Renal cortical epithelial cell (primary cell): ENCODE measurements at places on chromosomes 2 and 18.

DNA sequence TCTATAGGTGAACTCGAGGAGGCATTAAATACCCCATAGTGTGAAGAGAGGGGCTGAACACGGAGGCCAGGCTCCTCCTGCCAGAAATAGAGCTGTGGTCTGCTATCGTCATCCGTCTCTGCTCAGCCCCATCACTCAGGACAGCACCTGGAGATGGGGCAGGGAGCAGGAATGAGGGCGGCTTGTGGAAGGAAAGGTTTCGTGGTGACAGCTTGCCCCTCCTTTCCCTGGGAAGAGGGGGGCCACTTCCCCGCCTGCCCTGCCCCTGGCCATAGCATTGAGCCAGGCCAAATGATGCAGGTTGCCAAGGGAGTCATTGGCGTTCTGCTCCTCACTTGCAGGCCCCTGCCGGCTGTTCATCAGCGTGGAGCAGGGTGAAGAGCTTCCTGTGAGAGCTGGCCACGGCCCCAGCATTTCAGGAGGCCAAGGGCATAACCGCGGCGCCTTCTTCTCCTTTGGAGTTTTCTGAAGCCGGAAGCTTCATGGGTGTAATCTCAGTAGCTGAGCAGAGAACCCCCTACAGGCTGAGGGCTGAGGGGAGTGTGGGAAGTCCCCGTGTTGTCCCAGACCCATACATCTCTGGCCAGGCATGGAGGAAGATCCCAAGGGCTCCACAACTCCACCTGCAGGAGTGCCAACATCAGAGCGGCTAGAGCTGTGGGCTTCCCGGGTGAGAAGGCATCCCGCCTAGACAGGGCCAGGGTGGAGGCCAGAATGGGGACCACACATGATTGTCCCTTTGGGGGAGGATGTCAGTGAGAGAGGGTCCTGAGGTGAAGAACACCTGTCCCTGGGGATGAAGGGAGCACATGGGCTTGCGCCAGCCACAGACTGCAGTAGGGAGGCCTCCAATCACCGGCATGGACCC lies 112.5 kb upstream of the GLI2 start:
- DNase-seq: no peak

DNA sequence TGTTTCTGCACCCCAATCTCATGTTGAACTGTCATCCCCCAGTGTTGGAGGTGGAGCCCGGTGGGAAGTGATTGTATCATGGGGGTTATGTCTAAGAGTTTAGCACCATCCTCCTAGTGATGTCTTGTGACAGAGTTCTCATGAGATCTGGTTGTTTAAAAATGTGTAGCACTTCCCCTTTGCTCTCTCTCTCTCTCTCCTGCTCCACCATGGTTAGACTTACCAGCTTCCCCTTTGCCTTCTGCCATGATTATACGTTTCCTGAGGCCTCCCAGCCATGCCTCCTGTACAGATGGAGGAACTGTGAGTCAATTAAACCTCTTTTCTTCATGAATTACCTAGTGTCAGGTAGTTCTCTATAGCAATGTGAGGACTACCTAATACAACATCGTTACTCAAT lies 396.9 kb upstream of the LRATD1 start:
- DNase-seq: no peak

- no peak for DNase-seq
Measured at GRCh38 chr2:163062524-163062923, 224.0 kb upstream of the KCNH7 start.

- DNase-seq: no peak
Measured at GRCh38 chr18:10233082-10233875, 221.2 kb upstream of the APCDD1 start.

DNA sequence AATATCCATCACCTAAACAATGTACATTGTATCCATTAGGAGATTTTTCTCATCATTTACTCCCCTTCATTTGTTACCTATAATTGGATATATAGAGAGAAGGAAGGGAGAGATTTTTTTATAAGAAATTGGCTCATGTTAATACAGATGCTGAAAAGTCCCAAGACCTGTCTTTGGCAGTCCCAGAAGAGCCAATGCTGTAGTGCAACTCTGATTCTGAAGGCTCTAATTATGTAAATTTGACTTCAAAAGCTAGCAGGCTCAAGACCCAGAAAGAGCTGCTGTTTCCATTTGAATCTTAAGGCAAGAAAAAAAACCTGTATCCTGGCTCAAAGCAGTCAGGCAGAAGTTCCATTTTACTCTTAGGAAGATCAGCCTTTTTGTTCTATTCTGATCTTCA lies 1245.5 kb upstream of the FAM98A start:
- no peak for DNase-seq

DNA sequence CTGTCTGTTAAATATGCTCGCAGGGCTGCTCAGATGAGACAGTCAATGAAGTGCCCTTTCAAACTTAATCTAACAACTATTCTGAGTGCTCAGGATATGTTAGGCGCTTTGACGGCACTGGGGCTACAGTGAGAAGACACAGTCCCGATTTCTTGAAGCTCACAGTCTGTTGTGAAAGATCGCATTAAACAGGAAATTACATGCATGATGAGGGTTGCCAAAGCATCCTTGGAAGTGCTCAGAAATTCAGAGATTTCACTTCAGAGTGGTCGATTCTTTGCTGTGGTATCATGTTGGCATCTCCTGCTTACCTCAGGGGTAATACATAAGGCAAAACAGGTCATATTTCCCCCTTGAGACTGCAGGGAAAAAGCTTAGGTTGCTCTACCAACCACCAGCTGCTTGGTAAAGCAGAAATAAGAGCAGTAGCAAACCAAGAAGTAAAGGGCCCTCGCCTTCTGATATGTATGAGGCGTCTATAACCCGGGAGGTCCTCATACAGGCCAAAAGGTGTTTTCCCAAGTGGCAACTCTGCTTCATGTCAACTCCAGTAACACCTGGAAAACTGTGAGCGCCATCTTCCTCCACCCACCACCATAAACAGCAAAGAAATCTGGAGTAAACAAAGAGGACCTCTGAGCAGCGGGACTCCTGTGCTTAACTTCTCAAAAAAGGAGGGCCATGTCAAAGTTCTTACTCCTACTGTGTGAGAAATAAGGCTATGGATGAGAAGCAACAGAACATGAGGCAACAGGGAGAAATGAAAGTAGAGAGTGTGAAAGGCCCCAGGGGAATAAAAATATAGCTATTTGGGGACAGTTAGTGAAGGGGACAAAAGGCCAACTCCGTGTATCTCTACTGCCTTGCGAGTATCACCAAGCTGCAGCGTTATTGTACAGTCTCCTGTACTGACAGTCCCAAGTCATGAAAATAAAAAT lies 79.3 kb downstream of the CLHC1 start:
- DNase-seq: no peak

- DNase-seq: peak; percentile 29
Measured at GRCh38 chr2:71358931-71359671, 27.5 kb downstream of the ZNF638 start.

DNA sequence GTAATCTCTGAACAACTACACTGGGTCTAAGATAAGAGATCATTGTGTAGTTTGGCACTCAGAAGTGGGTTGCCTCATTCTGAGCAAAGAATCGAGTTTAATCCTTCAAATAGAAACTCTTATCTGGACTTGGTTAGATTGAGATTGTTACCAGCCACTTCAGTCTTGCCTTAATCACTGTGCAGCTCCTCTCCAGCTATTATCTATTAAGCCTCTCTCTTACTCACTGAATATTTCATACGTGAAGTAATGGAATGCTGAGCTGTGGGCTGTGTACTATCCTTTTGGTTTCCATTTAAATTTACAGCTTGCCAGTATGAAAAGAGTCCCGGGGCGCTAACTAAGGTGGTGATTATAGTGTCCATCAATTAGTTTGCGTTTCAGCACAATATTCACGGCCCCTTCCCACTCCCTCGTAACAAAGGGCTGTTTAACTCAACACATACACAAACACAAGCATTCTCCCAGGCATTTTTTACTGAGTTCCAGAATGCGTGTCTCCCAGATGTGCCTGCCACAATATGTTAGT lies 65.7 kb upstream of the NCKAP5 start:
- DNase-seq: peak; percentile 36

- DNase-seq: no peak
Measured at GRCh38 chr2:139360654-139361053, 580.5 kb upstream of the NXPH2 start.

GRCh38 chr18:45806226-45806625 lies 19.2 kb upstream of the SIGLEC15 start:
- peak; percentile 36 for DNase-seq

- no peak for DNase-seq
Measured at GRCh38 chr18:3427944-3428343, 22.0 kb upstream of the TGIF1 start.

DNA sequence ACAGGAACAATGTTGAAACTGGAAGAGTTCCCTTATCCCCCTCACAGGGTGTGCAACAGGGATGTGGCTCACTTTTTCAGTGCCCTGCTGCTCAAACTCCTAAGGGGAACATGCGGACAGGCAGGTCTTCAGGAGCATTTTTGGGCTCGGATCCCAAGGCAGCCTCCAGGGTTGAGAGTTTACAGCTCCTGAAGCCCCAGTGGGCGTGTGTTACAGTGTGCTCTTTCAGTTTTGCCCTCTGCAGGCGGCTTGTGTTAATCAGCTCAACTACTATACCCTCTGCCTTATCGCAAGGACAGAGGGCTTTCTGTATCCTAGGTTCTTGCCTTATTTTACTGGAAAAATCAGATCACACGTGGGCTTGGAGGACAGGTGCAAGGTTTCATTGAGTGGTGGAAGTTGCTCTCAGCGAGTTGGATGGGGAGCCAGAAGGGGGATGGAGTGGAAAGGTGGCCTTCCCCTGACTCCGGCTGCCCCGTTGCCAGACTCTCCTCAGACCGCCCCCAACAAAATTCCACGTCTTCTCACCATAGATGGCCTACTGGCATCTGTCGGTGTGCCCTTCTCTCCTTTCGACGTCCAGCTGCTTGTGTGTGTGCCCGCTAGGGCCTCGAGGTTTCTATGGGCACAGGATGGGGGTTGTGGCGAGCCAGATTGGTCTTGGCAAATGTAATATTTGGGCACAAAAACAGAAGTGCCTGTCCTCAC lies 541.9 kb downstream of the TMX3 start:
- DNase-seq: no peak

DNA sequence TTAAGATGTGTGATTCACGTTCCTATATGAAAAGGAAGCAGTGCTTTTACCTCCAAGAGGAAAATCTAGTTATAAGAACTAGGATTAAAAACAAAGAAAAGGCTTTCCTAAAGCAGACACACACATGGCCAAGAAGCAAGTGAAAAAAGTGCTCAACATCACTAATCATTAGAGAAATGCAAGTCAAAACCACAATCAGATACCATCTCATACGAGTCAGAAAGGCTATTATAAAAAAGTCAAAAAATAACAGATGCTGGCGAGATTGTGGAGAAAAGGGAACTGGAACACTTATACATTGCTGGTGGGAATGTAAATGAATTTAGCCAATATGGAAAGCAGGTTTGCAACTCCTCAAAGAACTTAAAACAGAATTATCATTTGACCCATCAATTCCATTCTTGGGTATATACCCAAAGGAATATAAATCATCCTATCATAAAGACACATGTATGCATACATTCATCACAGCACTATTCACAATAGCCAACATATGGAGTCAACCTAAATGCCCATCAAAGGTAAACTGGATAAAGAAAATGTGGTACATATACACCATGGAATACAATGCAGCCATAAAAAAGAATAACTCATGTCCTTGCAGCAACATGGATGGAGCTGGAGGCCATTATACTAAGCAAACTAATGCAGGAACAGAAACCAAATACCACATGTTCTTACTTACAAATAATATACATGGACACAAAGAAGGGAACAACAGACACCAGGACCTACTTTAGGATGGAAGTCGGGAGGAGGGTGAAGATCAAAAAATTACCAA lies 285.3 kb downstream of the RAD51AP2 start:
- DNase-seq: no peak

DNA sequence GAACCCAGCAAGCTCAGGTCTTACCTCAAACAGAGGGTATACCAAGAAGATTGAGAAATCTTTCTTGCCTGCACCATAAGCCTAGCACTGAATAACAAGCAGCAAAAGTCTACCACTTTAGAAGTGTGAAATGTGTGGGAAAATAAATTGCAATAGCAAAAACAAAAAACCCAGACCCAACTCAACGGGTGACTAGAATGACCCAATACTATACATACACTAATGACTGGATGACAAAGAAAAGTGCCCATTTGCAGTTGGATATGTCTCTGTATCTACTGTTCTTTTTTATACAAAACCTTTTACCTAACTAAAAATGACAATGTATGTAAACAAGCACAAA lies 950.6 kb downstream of the TRIB2 start:
- DNase-seq: no peak

GRCh38 chr18:26901020-26901419 lies 35.5 kb upstream of the AQP4 start:
- peak; percentile 50 for DNase-seq

DNA sequence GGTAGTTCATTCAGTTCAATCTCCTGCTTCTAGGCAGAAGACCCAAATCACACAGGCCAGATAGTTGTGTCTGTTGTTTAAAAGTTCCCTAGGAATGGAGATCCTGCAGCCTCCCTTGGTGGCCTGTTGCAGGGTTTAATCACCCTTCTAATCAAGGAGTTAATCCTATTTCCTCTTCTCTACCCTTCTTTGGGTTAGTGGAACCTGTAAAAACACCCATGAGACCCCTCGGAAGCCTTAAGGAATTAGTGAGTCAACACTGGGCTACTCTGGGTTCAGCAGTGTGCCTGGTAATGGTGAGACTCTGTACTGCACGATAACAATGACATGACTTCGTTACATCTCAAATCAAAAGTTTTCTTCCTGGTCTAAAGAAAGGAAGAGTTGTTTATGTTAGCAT lies 217.6 kb upstream of the NRP2 start:
- no peak for DNase-seq

- DNase-seq: no peak
Measured at GRCh38 chr2:197238043-197238365, 72.6 kb downstream of the ANKRD44 start.

DNA sequence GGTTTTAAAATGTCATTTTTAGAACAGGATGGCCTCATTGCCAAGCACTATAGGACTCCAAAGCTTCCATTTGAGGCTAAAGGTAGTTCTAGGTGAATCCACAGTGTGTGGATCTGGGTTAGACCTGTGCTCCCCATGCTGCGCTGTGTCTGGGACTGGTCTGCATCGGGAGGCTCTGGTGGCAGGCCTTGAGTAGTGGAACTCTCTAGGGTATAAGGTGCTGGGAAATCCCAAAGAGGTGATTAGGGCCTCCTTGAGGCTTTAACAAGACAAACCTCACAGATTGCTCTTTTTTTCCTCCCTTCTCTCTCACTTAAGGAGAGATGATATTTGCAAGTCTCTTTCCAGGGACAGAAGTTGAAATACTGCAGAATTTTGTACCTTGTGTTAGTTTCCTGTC lies 9.3 kb downstream of the SEC11C start:
- no peak for DNase-seq

- DNase-seq: peak; percentile 59
Measured at GRCh38 chr2:212548455-212548819, 9.8 kb upstream of the ERBB4 start.

DNA sequence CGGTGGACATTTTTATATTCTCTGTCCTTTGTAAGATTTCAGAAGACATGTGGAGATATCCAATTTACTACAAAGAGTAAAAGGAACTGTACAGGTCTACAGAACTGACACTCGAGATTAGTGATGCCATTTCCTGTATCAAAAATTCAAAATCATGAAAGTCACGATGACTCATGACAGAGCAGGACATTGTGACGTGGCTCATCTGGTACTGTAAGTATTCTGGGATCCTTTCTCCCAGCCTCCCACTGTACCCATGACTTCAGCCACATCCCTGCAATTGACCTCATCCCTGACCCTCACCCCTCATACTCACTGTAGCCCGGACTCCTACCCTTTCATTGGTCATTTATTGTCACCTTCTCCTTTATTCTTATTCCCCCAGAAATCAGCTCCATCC lies 736.5 kb downstream of the EPHA4 start:
- no peak for DNase-seq
